ENCODE measurements at places on chromosomes 1 and 21.

GRCh38 chr1:54270543-54270942 is 70.6 kb downstream of the MRPL37 start:
- no peak for DNase-seq

DNA sequence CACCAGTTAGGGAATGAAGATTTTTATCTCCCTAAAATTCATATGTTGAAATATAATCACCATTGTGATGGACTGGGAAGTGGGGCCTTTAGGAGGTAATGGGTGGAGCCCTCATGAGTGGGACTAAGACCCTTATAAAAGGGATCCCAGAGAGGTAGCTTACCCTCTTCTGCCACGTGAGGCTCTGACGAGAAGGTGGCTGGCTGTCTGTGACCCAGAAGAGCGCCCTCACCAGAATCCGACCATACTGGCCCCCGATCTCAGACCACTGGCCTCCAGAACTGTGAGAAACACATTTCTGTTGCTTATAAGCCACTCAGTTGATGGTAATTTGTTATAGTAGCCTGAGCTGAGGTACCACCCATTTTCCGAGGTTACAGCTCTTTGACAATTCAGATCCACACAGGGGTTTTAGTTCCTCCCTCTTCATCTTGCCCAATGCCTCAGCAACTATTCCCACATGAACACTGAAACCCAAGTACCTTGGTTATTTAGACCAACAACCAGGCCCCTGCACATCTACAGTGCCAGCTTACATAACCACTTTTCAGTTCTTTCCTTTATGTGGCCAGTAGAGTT is 27.6 kb upstream of the HUNK start:
- DNase-seq, result no peak

DNA sequence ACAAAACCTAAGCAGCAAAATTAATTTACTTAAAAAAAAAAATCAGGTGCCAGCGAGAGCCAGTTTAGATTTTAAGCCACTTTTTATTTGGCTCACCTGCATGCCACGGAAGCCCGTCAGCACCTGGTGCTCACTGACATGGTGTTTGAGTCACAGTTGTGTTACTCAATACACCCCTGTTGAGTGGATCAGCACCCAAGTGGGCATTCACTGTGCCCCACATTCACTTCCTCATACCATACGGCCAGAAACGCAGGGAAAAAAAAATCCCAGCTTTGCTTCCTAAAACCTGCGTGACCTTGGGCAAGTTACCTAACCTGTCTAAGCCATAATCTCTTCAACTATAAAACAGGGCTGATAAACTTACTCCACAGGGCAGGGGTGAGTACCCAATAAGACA is 42.8 kb upstream of the SIM2 start:
- DNase-seq, result no peak

DNA sequence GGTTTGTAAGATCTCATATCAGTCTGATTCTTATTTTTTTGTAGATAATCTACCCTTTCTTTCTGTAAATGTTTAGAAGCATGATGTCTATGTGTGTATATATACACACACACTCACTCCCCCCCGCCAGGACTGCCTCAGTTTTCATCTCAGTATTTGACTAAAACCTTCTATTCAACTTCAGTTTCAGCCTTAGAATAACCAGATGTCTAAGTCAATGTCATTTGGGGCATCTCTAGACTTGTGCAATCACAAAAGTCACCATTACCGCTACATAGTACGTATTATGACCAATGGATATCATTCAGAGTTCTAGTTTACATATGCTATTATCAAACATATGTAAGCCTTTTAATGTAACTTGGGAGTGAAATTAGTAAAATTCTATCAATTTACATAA is 53.3 kb upstream of the BOLA1 start:
- DNase-seq, result no peak

GRCh38 chr1:24321126-24321525 is 2.0 kb downstream of the GRHL3 start:
- DNase-seq, result peak; percentile 29

GRCh38 chr1:209406595-209406994 is 176.9 kb upstream of the CAMK1G start:
- no peak for DNase-seq

GRCh38 chr1:4005431-4005830 is 105.4 kb upstream of the C1orf174 start:
- no peak for DNase-seq

DNA sequence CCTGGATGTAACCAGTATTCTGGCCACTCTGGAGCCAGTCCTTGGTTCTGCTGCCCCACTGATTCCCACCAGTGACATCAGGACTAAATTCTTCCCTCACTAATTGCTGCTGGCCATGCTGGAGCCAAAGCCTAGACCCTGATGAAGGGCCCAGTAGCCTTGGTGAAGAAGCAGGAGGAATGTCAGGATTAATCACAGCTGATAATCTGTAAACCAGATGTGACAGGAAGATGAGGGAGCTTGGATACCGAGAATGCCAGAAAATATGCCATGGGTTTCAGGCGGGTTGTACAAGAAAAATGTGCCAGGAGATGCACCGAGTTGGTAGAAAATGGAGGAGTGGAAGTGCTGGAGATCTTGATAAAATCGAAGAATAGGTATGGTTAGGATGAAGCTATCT is 119.0 kb upstream of the PPP2R5A start:
- DNase-seq, result no peak

GRCh38 chr1:3389093-3389833 is 65.2 kb upstream of the ARHGEF16 start:
- DNase-seq, result no peak

DNA sequence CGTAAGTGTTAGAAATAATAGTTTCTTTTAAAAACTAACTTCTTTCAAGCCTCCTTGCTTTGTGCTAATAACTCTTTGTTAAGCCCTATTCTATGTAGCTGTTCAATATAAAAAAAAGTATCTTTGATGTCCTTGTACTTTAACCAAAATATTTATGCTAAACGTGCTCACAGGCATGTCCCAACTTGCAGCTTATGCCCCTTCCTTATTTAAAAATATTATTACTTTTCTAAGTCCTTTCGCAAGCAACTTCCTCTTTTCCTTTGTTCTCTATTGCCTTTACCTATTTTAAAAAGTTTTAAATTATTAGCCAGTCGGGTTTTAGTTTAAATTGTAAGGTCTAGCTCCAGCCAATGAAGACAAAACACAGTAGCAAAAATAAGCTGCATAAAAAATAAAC is 43.4 kb upstream of the NBPF3 start:
- DNase-seq, result no peak

- no peak for DNase-seq
Measured at GRCh38 chr1:2337081-2337480, 54.3 kb downstream of the MORN1 start.

- DNase-seq, result no peak
Measured at GRCh38 chr1:65343286-65343685, 33.9 kb downstream of the DNAJC6 start.

- DNase-seq, result no peak
Measured at GRCh38 chr1:79198832-79199231, 192.3 kb upstream of the ADGRL4 start.

DNA sequence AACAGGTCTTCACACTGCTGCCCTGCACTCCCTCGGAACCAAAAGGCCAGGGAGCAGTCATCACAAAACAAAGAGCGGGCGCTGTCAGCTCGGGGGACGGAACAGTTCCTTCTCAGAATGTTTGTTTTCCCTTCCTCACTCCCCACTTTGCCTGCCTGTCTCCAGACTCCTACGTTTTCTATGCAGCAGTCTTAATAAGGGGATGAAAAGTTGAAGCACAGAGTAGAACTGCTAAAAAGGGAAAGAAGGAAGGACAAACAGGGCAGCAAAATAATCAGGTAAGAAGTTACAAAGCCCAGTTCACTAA is 738 bp upstream of the GPR161 start:
- DNase-seq, result no peak

DNA sequence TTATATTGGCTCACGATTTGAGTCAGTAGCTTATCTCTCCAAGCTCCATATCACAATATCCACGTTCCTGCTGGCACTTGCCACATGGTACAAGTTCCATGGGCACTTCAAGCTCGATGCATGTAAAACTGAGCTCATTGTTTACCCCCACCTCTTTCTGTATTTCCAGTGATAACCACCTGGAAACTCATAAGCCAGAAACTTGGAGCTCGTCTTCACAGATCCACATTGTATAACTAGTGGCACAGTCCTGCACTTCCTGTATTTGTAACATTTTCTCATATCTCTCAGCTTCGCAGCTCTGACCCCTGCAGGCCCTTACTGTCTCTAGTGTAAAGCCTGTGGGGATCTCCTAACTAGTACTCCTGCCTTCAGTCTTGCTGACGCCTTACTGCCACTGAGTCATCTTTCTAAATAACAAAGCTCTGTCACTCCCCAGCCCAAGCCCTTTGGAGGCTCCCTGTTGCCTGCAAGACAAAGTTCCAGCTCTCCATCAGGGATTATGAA is 6.5 kb upstream of the C2CD4D start:
- no peak for DNase-seq

GRCh38 chr1:64082459-64082858 is 121.0 kb upstream of the UBE2U start:
- no peak for DNase-seq

DNA sequence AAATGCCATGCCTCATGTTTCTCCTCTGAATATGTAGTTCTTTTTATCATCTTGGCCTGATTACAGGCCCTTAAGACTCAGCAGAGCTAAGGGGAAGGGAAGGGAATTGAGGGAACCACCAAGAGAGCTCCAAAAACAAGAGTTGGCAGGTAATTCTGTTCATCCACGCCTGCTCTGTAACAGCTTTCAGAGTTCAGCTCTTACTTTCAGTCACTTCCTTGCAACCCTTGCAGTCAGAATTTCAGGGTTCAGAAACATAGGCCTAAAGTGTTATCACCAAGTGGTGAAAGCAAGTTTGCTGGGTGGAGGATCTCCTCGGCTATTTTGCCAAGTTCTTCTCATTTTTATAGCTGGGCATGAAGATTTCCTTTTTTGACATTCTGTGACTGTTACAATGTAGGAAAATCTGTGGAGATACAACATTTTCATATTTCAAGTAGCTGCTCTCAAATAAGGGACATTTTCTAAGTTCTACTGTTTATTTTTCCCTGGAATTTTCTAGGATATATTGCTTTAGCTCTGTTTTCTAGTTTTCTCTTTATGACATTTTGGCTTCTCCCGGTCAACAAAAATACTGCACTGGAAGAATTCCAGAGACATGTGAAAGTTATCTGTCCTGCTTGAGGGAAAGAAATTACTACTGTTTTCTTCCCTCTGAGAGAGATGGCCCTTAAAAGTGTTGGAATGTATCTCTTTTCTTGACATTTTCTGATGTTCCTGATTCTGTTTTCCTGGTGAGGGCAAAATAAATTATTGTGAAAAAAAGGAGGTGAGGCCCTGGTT is 251.8 kb upstream of the ST6GALNAC5 start:
- DNase-seq, result no peak

DNA sequence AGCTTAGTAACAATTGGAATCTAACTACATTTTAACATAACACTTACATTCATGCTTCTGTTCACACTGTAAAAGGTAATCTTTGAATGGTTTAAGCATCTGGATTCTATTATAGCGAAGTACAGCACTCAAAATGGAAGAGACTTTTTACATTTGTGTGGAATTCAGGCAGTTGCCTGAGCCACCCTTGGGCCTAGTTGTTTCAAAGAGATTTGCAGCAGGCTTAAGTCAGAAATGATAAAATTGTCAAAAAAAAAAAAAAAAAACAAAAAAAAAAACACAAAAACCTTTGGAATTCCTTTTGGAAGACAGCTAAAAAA is 199.9 kb downstream of the LYPLAL1 start:
- DNase-seq, result no peak

- DNase-seq, result no peak
Measured at GRCh38 chr1:47950471-47950870, 46.7 kb downstream of the TRABD2B start.

DNA sequence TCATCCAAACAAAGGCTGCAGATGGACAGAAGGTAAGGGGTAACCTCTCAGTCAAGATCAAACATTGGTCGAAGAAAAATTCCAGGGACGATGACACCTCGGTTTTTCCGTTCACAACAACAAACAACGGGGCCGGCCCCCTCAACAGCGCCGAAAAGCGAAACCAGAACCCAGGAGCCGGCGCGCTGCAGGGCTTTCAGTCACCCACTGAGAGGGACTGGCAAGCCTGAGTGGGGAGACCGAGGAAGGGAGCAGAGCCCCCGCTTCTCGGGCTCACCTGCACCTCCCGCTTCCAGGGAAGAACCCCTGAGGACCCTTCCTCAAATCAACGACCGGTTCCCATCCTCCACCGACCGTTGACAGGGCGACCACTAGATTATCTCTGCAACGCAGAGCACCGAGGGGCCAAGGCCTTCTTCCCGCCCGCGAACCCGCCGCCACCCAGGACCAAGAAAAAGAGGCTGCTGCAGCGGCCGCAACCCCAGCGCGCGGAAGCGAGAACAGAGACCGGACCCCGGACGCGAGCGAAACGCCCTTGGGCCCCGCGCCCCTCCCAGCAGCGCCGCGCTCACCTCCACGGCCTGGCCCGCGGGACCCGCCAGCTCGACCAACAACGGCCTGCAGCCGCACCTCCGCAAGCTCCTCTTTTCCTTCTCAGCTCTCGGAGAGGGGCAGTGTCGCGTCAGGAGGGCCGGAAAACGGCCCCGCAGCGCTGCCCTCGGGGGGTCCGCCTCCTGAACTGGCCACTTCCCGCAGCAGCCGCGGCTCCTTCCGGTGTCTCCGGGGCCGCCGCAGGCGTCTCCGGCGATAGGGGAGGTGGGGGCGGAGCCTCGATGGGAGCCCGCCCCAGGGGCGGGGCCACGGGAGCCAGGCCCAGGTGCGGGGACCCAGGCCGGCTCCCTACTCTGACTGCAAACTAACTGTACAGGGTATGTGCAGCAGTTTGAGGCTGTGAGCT is at the start of gene USP33:
Gene USP33, minus strand, starts transcription at position 782 of the 958 bp plus-strand sequence. CDS start 18,155 bp downstream, outside the sequence.
- DNase-seq, result peak; percentile 96

GRCh38 chr1:165284454-165284853 is 72.1 kb downstream of the LMX1A start:
- DNase-seq, result no peak

GRCh38 chr1:31155216-31155806 is 84.4 kb downstream of the NKAIN1 start:
- DNase-seq, result peak; percentile 64

Data from activated T-cell treated with anti-CD3 and anti-CD28 coated beads, Interleukin-2, amount 50 U/mL, for 1 hour (primary cell).